Fibroblast of gingiva (primary cell): ENCODE measurements at places on chromosomes 4 and X.
A peak's percentile ranks its signal among the peaks of the same experiment; 100 is the strongest.

DNA sequence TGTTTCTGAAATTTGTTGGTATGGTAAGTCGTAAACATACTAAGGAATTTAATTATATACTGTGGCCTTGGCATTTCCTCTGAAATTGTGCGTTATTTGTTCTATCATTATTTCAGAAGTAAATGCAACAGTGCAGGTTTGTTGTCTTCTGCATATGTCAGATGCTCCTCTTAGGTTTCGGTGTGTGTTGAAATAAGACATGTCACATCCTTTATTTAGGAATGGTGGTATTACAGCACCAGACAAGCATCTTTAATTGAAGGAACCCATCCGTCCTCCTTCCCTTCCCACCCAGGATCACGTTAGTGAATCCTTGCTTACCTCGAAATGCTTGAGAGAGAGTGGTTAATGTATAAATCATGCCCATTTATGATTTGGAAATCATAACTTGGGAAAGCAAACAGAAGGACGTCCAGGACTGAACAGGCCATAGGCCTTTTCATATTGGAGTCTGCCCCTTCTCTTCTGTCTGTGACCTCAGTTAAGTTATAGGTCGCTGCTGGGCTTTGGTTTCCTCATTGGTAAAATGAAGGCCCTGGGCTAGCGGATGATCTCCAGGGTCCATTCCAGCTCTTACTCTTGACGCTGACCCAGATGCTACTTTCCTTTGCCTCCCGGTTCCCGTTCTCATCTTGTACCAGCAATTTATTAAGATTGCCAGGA is 134.1 kb downstream of the KLHL8 start:
- DNase-seq = no peak

- DNase-seq = no peak
Measured at GRCh38 chrX:39795605-39796004, 302.2 kb downstream of the BCOR start.

- no peak for DNase-seq
Measured at GRCh38 chr4:147749811-147750321, 18.0 kb downstream of the ARHGAP10 start.

GRCh38 chr4:26015133-26015651 is 101.2 kb downstream of the SMIM20 start:
- DNase-seq = peak; percentile 99

- no peak for DNase-seq
Measured at GRCh38 chrX:18173494-18174180, 47.0 kb downstream of the BEND2 start.

GRCh38 chrX:120727452-120727851 is 97.6 kb upstream of the C1GALT1C1 start:
- DNase-seq = no peak

GRCh38 chr4:87783781-87784180 is 15.6 kb upstream of the IBSP start:
- no peak for DNase-seq

GRCh38 chr4:26220696-26221095 is 100.1 kb upstream of the RBPJ start:
- peak; percentile 47 for DNase-seq

DNA sequence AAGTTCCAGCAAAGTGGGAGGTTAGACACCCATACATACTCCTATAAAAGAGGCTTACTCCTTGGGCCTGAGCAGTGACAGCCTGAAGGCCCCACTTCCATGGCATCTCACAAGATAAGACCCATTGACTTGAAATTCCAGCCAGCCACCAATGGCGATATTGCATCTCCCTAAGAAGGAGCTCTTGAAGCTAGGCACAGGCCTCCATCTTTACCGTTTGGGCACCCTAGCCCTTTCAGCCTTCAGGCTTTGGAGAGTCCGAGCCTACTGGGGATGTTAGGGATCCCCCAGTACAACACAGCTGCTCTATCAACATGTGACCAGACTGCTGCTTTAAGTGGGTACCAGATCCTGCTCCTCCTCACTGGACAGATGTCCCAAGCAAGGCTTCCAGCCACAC is 189.5 kb downstream of the MAGEE1 start:
- DNase-seq = no peak
